ENCODE measurements at places on chromosomes 5 and 9.
A peak's percentile ranks its signal among the peaks of the same experiment; 100 is the strongest.

DNA sequence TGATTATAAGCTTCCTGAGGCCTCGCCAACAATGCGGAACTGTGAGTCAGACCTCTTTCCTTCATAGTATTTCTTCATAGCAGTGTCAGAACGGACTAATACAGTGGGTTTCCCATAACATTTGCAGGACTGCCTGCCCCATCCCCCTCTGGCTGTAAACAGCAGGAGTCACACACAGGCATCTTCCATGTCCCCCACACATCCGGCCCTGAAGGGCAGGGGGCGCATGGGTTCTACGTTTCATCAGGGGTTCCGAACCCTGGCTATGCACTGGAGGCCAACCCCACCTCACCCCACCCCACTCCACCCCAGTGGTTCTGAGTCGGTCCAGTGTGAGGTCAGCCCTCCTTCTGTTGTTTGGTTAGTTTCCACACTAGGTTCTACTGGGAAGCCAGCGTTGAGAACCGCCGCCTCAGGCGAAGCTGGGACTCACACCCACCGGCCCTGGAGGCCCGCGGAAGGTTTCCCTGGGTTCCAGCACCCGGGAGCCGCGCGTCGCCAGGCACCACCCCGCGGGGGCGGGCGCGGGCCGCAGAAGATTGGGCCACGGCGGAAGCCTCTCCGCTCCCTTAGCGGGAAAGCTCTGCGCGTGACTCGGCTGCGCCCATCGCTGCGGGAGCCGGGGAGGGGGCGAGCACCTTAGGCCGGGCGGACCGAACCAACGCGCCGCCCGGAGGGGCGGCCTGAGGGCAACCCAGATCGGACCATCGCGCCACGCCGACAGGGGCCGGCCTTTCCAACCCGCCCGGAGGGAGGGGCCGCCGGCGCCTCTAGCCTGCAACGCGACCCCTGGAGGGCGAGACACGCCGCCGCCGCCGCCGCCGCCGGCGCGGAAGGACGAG, at the start of gene RUSC2:
Gene RUSC2, plus strand, starts transcription at position 799 of the 842 bp plus-strand sequence. CDS start 56,411 bp downstream, outside the sequence.
- peak; percentile 91 for DNase-seq

DNA sequence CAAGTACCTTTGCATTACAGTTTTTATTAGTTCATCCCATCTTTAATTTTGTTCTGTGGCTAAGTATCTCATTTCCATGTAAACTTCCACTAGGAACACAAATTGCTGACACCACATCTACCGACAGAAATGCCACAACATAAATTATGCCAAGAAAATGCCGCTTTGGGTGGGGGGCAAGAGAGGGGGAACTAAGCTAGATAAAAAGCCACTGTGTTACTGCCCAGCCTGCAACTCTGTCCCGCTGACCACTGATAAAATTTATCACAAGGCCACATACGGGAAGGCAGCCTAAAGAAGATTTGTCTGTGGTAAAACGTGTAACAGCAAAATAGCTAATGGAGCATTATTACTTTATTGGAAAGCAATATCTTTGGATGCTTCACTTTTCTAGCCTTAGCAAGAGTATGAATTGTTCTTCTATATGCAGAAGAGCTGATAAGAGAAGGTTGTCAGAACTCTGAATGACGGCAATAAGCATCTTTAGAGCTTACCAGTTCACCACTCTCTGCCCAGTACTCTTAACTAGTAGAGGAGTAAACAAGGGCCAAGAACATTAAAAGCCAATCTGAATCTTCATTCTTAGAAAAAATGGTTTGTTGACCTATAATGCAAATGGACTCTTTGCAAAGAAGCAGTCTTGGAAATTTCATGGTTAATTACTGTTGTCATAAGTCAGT, 172.2 kb upstream of the MEF2C start:
- DNase-seq, result no peak

DNA sequence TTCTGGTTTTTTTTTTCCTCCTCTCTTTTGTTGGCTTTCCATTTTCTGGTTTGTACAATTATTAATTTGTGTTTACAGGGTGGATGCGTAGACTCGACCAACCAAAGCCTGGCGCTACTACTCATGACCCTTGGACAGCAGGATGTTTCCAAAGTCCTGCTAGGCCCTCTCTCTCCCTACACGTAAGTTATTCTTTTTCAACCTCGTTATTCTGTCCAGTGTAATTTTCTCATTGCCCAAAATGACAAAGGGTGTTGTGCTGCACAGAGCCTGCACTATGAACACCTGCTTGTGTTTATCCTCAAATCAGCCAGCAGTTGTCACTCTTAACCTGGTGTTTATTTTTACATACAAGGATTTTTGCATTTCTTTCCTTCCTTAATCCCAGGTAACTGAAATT, 56.6 kb downstream of the RCL1 start:
- no peak for DNase-seq

GRCh38 chr5:154782812-154783592, 27.8 kb downstream of the LARP1 start:
- peak; percentile 16 for DNase-seq

- DNase-seq, result peak; percentile 49
Observed at GRCh38 chr9:105114964-105115728, 129.3 kb upstream of the SLC44A1 start.

GRCh38 chr9:117156144-117156688, 258.6 kb downstream of the ASTN2 start:
- no peak for DNase-seq

GRCh38 chr5:9268226-9268625, 277.6 kb downstream of the SEMA5A start:
- no peak for DNase-seq

- DNase-seq, result no peak
Observed at GRCh38 chr5:1118738-1119137, 6.9 kb upstream of the SLC12A7 start.

- DNase-seq, result no peak
Observed at GRCh38 chr5:5756762-5757161, 334.3 kb downstream of the ICE1 start.

- peak; percentile 37 for DNase-seq
Observed at GRCh38 chr5:174501461-174502069, 222.8 kb upstream of the MSX2 start.

- DNase-seq, result peak; percentile 99
Observed at GRCh38 chr5:143244000-143244736, 159.3 kb downstream of the NR3C1 start.

DNA sequence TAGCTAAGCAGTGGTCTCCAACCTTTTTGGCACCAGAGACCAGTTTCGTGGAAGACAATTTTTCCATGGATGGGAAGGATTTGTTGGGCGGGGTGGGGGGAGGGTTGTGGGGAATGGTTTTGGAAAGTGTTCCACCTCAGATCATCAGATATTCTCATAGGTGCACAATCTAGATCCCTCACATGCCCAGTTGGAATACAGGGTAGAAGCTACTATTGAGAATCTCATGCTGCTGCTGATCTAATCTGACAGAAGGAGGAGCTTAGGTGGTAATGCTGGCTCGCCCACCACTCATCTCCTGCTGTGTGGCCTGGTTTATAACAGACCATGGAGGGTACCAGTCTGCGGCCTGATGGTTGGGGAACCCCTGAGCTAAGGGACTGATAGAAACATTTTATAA, 662.7 kb upstream of the RGMB start:
- no peak for DNase-seq

DNA sequence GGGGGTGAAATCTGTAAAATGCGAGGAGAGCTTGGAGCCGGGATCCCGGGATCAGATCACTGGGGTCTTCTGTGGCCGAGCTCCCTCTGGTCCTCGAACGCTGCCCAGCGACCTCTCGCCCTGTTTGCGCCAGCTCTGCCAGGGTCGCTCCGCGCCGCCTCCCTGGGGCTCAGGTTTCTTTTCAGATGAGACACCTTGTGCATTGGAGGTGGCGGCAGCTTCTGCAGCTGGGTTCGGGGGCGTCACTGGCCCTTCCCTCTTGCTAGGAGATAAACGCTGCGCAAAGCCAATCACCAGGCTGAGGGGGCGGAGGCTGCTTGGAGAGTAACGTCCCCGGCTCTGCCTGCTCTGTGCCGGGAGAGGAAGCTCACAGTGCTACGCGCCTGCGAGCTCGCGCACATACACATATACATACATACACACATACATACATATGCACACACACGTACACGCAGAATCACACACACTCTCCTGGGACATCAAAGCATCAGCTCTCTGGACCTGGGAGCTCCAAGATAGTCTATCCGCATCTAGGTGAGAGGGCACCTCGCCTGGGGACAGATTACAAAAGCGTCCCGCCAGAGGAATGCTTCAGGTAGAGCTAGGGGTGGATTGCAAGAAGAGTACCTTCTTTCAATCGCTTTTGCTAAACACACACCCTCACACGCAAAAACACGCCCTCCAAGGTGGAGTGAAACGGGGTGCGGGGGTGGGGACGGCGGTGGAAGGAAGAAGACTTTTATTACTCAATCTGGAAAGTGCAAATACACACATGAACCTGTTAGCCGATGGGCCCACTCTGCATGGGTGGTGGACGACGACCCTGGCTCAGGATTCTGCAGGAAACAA, at the start of gene ST8SIA4:
Gene ST8SIA4, minus strand, starts transcription at position 244 of the 849 bp plus-strand sequence. CDS start 327 bp downstream, outside the sequence.
- DNase-seq, result no peak

DNA sequence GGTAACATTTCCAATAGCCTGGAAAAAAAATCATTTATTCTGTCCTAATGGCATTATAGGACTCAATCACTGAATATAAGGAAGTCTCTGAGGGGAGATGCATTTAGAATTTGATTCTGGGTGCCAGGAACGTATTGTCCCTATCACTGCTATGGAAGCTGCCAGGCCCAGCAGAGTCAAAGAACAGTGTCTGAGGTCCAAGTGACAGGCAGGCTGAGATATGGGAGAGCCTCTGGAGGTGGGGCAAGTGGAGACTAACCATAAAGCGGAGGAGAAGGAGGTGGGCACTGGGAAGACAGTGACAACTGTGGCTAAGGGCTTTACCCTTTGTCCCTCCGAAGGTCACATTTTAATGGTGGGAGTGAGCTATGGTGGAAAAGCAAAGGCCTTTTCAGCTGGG, 505.5 kb downstream of the CTNND2 start:
- no peak for DNase-seq

DNA sequence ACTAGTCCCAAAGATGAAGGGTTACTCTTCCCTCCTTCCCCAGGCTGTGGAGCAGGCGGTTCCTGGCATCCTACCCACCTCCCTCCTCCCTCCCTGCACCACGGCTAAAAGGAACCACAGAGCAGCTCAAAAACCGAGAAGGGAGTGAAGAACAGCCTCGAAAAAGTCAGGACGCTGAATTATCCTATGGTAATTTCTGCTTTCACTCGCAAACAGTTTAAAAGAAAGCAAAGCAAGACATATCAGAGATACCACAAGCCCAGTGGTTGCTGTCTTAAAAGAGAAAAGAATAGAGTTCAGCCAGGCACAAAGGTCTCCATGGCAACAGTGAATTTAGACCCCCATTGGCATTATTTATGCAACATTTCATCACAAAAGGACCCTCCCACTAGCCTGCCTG, 315.4 kb downstream of the CTNND2 start:
- DNase-seq, result no peak

GRCh38 chr9:133733796-133734533, 4.2 kb downstream of the SARDH start:
- DNase-seq, result no peak

GRCh38 chr5:120614531-120615180, 150.6 kb downstream of the PRR16 start:
- DNase-seq, result peak; percentile 82

DNA sequence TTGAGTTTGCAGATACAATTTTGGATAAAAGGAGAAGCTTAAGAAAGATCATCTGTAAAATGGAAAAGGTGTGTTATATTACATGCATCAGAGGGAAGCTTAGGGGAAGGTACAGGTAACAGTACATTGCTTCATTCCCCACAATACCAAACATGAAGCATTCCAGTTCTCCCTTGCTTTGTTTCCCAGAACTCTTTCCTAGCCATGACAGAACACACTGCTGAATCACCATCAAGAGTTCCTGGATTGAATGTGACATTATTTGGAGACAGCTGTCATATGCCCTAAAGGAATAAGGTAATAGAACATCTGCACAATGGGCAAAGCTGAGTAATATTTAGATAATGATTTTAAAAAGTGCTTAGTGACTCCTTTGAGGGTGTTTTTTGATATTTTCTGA, 303.5 kb upstream of the ST8SIA4 start:
- DNase-seq, result no peak

DNA sequence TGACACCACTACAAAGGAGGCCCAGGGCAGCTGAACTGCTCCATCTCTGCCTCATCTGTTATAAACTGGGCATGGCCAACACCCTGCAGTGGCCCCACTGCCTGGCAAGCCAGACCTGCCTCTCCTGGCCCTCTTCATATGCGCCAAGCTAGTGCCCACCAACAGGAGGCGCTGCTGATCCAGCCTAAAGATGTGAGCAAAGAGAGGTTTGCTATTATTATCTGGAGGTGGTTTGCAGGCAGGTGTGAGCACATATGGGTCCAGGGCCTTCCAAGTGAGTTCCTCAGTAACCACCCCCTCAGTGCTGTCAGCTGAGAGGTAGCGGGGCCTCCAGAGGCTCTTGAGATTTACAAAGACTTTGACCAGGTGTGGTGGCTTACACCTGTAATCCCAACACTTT, 232.2 kb downstream of the SYK start:
- no peak for DNase-seq

GRCh38 chr5:33721491-33722200, 170.1 kb downstream of the ADAMTS12 start:
- DNase-seq, result no peak

GRCh38 chr5:14017904-14018303, 73.4 kb upstream of the DNAH5 start:
- no peak for DNase-seq

DNA sequence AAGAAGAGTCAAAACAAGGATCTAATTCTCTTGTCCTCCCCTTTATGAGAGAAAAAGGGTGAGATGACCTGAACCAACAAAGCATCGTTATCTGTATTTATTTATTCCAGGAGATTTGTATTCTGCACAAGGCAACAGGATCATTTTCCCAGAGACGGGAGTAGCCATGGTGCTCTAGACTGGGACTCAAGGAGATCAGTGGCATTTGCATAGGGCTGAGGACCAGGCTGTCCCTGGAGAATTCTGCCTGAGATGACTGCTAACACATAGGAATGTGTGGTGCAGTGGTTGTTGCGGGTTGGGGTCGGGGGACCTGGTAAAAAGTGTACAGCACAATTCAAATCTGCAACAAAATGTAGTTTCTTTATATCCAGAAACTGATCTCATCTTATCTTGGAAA, 22.3 kb upstream of the ZNF474 start:
- no peak for DNase-seq

GRCh38 chr5:77031891-77032290, 1.7 kb downstream of the AGGF1 start:
- no peak for DNase-seq

GRCh38 chr5:125317536-125317995, 571.1 kb upstream of the ZNF608 start:
- no peak for DNase-seq

DNA sequence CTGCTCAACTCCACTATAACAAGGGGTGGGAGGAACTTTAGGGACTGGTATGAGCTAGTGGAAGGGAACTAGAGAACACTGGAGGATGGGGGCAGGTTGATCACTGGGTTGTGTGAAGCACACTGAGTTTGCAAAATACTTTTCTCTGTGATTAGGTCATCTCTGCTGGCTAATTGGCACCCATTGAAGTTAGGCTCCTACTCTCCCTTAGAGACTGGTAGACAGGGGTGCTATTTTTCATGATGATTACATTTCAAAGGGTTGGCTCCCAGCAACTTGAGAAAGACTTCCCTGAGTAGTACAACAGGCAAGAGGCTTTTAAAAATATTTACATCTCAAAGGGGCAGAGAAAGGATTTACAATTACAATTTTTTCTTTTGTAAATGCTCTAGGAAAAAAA, 50.4 kb upstream of the MTAP start:
- no peak for DNase-seq

Data from AG10803 (cell line).